Activated B cell treated with CpG ODN at 0.5 μM for 24 hours (primary cell): ENCODE measurements at places on chromosomes 2 and 18.

GRCh38 chr2:95539290-95539689, 52.5 kb upstream of the TRIM43 start:
- DNase-seq = no peak

GRCh38 chr2:102184568-102184967, 2.3 kb upstream of the IL1RL2 start:
- DNase-seq = no peak

- no peak for DNase-seq
Measured at GRCh38 chr2:126723281-126723815, 67.4 kb downstream of the GYPC start.

GRCh38 chr2:16125614-16126516, 185.5 kb downstream of the MYCN start:
- DNase-seq = no peak

DNA sequence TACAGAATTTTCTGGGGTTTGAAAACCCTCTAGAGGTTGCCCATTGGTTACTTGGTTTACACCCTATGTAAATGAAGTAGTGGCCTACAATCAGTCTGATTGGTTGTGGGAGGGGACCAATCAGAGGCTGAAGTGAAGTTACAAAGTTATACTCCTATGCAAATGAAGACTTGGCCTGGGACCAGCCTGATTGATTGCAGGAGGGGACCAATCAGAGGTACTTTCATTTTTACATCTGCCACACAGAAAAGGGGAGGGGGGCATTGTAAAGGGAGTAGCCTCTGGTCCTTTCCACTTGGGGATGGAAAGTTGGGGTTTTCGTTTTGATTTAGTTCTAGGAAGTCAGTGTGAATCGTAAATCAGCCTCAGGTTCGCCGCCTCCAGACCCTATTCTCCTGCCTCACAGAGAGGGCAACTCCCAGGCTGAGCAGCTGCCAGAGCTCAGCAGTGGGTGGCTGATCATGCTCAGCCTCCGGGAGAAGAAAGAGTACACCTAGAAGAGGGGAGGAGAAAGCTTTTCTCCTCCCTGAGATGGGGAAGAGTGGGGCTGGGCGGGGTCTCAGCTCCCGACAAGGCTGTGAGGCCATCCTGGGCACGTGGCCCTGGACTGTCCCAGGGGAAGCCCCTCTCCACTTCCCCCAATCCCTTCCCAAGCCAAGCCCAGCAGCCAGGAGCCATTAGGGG, 372.5 kb downstream of the GALR1 start:
- DNase-seq = no peak

DNA sequence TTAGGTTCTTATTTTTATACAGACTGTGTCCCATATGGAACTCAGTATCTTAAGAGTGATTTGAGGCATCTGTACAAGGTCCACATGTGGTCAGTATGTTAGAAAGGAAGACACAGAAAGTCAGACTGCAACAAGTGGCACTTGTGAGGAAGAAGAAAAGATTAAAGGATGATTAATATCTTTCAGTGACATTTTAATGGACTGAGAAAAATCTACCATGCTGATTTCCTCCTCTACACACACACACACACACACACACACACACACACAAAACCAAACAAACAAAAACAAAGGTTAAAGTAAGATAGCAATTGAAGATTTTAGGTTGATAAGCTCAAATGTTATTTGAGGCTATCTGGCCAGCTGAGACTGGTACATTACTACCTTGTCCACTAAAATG, 94.5 kb upstream of the CHRNA1 start:
- DNase-seq = no peak

DNA sequence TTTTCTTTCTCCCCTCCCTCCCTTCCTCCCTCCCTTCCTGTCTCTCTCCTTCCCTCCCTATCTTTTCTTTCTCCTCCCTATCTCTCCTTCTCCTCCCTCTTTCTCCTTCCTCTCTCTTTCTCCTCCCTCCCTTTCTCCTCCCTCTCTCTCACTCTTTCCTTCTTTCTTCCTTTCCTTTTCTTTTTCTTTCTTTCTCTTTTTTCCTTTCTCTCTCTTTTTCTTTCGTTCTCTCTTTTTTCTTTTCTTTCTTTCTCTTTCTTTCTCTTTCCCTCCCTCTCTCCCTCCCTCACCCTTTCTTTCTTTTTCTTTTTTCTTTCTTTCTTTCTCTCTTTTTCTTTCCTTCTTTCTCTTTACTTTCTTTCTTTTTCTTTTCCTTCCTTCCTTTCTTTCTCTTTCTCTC, 169.7 kb upstream of the LINC00305 start:
- no peak for DNase-seq
